Stimulated activated CD4-positive, alpha-beta T cell treated with anti-CD3 and anti-CD28 coated beads, Interleukin-15, amount 100 ng/mL, for 24 hours (primary cell): ENCODE measurements at places on chromosomes 12 and 14.

DNA sequence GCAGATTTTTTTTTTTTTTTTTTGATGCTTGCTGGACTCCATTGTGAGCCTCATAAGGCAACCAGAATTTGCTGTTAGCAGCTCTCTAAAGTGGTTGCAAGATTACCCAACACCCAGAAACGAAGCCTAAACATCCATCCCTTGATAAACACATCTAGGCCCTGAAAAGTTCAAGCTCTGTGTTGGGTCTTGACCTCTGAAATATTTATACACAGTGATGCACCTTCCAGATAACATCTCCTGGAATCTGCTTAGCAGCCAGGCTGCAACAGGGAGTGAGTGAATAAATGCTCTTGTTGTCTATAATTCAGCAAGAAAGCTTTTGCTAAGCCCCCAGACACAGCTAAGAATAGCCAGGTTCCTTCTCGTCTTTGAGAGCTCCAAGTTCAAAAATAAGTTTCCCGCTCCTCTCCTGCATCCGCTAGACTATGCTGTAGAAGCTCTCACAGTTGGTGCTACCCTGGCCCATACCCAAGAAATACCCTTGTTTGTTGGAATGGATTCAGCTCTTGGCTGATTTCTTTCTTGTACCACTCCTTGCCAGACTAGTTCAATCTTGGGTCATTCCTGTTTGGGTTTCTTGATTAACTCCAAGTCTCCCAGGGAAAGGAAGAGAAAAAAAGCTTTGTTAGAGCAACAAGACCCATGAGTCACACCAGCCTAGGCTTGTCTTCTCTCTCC is 610.6 kb upstream of the TBX3 start:
- no peak for DNase-seq

DNA sequence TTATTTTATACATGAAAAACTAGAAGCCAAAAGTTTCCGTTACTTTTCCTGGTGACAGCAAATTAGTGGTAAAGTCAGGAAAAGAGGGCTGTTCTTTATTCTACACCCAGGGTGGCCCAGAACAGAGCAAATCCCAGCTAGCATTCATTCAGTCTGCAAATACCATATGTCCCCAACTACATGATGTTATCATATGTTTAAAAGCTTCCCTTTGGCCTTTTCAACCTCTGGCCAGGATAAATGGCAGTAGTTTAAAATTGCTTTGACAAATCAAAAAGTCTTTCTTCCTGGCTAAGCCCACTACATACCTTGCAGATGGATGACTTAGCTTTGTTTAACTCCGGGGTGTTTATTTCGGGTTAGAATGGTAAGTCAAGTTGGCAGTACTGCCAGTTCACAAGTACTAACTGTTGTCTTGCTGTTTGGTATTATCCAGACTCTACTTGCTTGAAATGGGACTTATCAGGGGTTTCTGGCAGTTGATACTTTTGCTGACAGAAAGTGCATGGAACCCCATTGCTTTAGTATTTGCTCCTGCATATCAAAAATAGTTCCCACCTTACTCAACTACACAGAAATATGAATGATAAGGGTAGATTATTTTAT is 69.7 kb downstream of the PKP2 start:
- DNase-seq: no peak

GRCh38 chr14:69059658-69060623 is 80.8 kb upstream of the ACTN1 start:
- no peak for DNase-seq

- DNase-seq: no peak
Measured at GRCh38 chr12:124371970-124372555, 77.2 kb downstream of the RFLNA start.

DNA sequence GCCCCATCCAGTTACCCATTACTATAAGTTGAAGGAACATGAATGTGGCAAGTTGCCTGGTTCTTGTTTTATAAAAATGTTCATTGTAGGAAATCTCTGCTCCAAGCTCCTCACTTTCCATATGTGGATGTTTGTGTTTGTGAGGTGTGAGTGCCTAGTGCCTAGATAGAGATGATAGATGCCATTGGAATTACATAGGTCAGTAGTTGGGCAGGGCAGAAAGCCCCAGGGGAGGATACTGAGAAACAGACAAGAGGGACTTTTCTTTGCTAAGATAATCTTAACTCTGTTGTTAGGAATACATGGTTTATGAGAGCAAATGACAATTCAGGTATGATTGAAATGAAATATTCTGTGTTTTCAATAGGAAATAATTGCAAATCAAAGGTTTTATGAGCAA is 226.3 kb upstream of the GRIP1 start:
- DNase-seq: no peak

DNA sequence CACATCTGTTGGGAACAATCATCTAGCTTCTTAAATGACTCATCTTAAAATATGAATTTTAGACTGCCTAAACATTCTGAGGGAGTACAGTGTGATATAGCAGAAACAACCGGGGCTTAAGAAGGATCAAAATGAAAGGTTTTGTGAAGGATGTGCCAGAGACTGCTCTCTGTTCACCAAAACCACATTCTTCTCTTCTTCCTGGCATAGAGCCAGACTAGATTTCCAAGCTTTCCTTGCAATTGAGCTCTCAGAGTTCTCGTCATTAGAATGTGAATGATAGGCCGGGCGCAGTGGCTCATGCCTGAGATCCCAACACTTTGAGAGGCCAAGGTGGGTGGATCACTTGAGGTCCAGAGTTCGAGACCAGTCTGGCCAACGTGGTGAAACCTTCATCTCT is 94.5 kb downstream of the LRRIQ1 start:
- no peak for DNase-seq

- DNase-seq: no peak
Measured at GRCh38 chr14:68651652-68652432, 141.0 kb downstream of the ZFP36L1 start.

DNA sequence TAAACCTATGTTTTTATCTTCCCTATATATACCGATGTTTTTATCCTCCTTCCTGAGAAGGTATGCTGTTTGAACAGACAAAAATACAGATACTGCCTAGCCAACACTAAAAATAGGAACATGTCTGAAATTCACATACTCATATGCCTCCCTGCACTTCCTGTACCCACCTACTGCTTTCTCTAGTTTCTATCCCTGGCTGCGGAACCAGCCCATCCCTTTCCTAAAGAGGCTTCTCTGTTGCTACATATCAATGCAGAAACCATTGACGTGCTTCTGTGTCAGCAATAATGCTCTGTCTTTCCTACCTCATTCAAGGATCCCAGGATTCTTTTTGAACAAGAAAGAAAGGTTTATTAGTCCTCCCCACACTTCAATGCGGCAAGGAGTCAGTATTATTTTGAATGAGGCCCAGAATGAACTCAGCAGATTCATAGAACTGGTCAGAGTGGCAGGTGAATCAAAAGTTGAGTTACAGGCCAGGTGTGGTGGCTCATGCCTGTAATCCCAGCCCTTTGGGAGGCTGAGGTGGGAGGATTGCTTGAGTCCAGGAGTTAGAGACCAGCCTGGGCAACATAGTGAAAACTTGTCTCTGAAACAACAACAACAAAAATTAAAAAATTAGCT is 67.8 kb upstream of the NAP1L1 start:
- peak; percentile 30 for DNase-seq

DNA sequence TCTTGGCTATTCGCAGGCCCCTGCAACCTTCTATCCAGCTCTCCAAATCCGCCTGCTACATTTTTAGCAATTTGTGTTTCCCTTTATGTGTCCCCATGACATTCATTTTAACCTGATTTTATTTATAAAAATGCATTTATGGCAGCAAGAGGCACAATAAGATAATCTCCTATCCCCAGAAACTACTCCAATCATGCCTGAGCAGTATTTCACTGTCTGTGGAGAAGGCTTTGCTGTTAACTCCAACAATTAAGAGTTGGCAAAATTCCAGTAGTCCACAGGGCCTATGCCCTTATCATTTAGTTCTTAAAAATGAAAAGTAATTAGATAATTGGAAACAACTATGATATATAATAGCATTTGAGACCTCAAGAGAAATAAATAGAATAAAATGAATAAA is 462.4 kb downstream of the TRHDE start:
- DNase-seq: no peak

- DNase-seq: no peak
Measured at GRCh38 chr12:83528571-83528970, 841.9 kb downstream of the TMTC2 start.

- DNase-seq: no peak
Measured at GRCh38 chr12:124726596-124727263, 136.9 kb downstream of the SCARB1 start.

DNA sequence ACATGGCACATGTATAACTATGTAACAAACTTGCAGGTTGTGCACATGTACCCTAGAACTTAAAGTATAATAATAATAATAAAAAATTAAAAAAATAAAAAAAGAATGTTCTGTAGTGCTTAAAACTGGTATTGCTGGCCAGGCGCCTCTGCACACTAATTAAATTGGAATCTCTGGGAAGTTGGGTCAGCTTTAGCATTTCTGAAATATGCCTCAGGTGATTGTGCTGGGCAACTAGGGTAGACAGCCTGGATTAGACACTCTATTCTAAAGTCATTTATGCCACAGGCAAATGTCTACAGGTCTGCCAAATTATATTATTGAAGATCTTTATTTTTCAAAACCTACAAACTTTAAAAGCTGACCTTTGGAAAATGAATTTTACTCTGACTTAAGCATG is 55.3 kb downstream of the PPM1H start:
- no peak for DNase-seq

DNA sequence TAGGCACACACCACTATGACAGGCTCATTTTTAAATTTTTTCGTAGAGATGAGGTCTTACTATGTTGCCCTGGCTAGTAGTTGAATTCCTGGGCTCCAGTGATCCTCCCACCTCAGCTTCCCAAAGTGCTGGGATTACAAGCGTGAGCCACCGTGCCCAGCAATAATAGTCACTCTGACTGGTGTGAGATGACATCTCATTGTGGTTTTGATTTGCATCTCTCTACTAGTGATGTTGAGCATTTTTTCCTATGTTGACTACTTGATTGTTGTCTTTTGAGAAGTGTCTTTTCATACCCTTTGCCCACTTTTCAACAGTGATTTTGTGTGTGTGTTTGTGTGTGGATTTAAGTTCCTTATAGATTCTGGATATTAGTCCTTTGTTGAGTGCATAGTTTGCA is 26.3 kb downstream of the ATP2A2 start:
- DNase-seq: no peak

DNA sequence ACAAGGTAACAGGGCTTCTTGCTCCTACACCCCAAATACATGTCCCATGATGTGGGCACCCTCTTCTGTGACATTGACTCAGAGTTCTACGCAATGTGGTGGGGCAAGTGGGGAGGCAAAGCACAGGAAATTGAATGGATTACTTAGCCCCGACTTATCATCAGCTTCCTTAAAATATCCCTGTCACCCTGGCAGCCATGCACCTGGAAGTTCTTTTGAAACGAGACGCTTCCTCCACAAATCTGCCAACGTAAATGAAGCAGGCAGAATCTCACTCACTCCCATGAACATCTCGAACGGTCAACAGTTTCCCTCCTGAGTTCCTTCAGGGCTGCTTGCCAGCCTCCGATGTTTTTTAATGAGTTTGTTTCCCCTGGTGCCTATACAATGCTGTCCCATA is 33.5 kb downstream of the RNFT2 start:
- DNase-seq: no peak

GRCh38 chr14:60315196-60315990 is 66.4 kb downstream of the PPM1A start:
- no peak for DNase-seq

GRCh38 chr12:51533799-51534198 is 57.2 kb upstream of the SCN8A start:
- no peak for DNase-seq

DNA sequence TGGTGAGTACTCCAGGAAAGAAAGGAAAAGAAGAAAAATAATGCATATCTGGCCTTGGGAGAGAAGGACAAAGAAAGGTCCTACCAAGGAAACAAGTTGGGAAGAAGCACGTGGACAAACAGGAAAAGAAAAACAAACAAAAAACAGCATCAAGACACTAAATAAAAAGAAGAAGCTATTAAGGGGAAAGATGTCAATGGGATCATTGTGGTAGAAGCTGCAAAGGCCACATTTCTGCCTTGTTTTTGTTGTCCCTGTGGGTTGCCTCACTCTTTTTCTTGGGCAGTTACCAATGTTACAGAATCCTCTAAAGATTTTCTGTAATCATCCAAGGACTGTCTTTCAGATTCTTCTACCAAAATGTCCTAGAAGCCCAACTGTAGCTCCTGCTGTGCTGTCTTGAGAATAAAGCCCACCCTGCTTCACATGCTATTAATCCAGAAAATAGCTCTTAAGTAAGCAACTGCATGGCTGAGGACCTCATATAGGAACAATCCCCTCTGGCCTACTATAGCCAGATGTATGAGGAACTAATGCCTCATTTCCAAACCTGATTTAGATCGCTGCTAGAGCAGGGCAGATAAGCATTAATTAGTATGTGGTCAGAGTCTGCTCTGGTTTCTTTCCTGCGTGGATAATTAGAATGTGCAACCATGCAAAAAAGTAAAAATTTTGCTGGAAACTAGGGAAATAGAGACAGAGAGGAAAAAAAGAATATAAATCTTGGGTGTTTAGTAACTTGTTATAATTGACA is 10.2 kb upstream of the CPNE8 start:
- no peak for DNase-seq

GRCh38 chr14:68788996-68789820 is 3.7 kb downstream of the ZFP36L1 start:
- DNase-seq: peak; percentile 88

- no peak for DNase-seq
Measured at GRCh38 chr14:36454599-36455240, 65.3 kb downstream of the NKX2-1 start.

DNA sequence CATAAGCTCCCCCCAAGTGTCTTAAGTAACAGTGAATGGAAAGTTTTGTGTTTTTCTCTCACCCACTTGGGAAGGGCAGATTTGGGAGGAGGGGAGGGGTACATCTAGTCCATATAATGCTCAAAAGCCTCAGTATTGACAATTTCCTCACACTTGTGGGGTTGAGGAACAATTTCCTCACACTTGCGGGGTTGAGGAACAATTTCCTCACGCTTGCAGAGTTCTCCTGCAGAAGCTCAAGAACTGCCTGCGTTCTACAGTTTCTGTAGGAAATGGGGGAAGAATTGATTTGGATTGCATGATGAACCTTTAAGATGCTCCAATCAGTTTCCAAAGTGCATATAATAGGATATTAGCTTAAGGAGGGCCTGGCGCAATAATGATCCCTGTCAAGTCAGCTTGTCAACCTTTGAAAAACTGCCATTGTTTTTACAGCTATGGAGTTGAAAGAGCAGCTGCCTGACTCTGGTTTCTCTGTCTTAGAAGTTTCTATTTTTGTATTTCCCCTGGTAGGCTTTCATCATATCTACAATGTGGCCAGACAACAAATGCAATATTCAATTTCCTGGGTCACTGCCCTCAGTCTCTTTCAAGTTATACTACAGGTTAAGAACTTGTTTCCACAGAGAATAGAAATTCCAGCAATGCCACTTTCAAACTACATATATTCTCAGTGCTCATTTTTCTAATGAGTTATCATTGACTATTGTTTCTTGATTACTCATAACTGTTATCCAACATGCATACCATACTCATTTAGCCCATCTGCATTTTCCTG is 66.5 kb downstream of the PLEKHG7 start:
- DNase-seq: no peak

DNA sequence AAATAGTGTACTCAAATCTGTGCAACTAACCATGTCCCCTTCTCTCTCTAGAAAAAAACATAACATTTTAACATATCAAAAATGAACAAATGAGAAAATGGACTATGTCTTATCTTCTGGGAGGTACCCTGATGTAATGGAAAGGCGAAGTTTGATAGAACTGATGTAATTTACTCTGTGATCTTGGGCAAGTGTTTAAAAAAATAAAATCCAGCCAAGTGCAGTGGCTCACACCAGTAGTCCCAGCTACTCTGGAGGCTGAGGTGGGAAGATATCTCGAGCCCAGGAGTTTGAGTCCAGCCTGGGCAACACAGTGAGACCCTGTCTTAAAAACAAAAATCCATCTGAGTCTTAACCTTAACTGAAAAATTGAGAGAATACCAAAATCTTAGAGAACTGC is 35.8 kb upstream of the CFL2 start:
- DNase-seq: no peak
